ENCODE measurements at places on chromosomes 12 and 14. TPM values are rescaled to one million over a fixed set of nuclear protein-coding genes. Genes with fewer than 3 reads are reported as not detected.

DNA sequence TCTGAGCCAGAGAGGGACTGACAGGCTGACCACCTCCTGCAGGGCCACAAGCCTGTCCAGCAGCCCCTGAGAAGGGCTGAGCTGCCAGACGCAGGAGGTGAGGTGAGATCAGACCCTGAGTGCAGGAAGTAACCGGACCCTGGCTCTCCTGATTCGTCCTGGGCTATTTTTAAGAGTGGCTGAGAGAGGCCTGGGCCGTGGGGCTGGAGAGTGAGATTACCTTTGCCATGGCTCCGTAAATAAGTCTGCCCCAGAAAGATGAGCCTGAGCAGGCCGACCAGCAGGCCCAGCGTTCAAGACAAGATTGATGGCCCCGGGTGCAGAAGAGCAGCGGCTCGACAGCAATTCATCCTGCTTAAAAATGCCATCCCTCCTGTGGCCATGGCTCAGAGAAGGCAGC lies 54.2 kb downstream of the SPTB start:
- H3K4me3 ChIP-seq, result no peak overlapping the region
- H3K4me1 ChIP-seq, result peaks cover 1% of the 10 kb centered on the region
- H3K27ac ChIP-seq, result no peak overlapping the region
- DNase-seq, result no peak

DNA sequence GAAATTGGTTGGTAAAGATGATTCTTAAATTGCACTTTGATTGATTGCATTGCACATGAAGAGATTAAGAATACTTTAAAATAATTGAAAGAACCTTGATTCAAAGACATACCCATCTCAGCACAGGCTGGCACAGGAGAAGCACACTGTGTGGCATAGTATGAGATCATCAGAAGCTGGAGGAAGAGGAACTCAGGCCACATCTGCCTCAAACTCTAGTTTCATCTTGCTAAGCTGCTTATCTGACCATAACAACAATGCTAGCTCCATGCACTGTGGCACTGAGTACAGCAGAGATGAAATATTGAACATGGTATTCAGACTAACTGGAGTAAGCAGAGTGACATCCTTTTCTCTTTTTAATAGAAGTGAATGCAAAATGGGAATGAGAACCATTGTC lies 99.1 kb downstream of the TBC1D30 start:
- H3K36me3 ChIP-seq, result no peaks in the 10 kb centered on the region
- DNase-seq, result no peak
- no peak overlapping the region for H3K4me3 ChIP-seq
- no peaks in the 10 kb centered on the region for H3K4me1 ChIP-seq
- peaks cover 18% of the 10 kb centered on the region for H3K27me3 ChIP-seq

- H3K27ac ChIP-seq, result no peak overlapping the region
- peaks cover 67% of the 10 kb centered on the region for H3K36me3 ChIP-seq
- no peaks in the 10 kb centered on the region for H3K27me3 ChIP-seq
These were observed 37.6 kb downstream of the CAND1 start for GRCh38 chr12:67306712-67307111.

DNA sequence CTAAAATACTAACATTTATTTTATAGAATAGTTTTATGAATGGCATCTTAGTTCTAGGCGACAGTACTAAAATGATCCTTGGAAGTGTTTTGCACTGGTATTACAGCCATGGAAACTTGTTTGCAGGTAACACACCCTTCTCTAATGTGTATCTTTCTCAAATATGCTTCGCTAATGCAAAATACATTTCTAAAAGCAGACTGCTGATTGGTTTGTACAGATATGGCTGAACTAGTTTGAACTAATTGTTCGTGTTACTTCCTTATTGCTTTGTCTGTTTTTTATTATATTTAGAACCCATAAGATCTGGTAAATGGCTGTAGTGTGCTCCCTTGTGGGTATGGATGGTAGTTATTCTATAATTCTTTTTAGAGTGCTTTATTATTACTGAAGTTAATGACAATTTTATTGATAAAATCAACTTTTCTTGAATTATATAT lies 53.0 kb downstream of the ATF7IP start:
- peak overlapping the region; percentile 76 for H3K27ac ChIP-seq
- peak overlapping the region; percentile 54 for H3K4me3 ChIP-seq
- peaks cover 29% of the 10 kb centered on the region for H3K4me1 ChIP-seq
- H3K36me3 ChIP-seq, result peaks cover 49% of the 10 kb centered on the region

ACOT6 gene
- total RNA-seq, result not detected

Data from activated naive CD8-positive, alpha-beta T cell treated with anti-CD3 and anti-CD28 coated beads, Interleukin-2, amount 10 ng/mL, durations not matched to agents 7 days and 5 days (primary cell).